ENCODE measurements at places on chromosomes 12 and 14.

GRCh38 chr12:95474660-95474958 lies 657 bp downstream of the METAP2 start:
- DNase-seq: no peak

- no peak for DNase-seq
These were observed 30.4 kb downstream of the WDR20 start for GRCh38 chr14:102170061-102170460.

GRCh38 chr12:120500581-120500980 lies 4.7 kb downstream of the DYNLL1 start:
- no peak for DNase-seq

- no peak for DNase-seq
These were observed 146.1 kb downstream of the C12orf75 start for GRCh38 chr12:105476616-105477015.

GRCh38 chr12:54036620-54037359 lies 3.9 kb downstream of the HOXC5 start:
- DNase-seq: no peak

DNA sequence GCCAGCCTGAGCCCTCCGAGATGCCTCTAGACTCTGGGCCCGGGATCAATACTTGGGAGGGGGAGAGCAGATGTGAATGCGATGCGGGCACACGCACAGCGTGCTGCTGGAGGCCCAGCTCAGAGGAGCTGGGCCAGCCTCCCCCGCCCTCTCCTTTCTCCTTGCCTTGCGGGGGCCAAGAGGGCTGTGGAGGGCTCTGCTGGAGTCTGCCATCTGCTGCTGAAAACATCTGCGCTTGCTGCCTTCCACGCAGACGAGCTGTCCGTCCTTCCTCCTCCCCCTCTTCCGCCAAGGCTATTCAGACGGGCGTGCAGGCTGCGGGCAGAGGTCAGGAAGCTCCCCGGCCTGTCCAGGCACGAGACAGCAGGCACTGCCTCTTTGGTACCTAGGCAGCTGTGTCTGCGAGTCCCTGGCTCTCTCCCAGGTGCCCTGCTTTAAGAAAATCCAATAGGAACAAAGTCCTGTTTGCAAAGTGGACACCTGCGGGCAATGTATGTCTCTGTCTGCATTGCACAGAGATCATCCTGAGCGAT lies 75.2 kb downstream of the SPRING1 start:
- DNase-seq: peak; percentile 49

Measured in right forelimb (tissue), 1 donor.